ENCODE measurements at places on chromosomes 6 and 20.

- no peak for DNase-seq
Measured at GRCh38 chr6:30590509-30590908, 19.3 kb downstream of the ABCF1 start.

GRCh38 chr6:149373511-149373910, 26.6 kb upstream of the SUMO4 start:
- no peak for DNase-seq

- DNase-seq, result no peak
Measured at GRCh38 chr20:62304331-62305148, 1.7 kb downstream of the ADRM1 start.

GRCh38 chr6:45872827-45873365, 142.8 kb downstream of the CLIC5 start:
- no peak for DNase-seq

- DNase-seq, result no peak
Measured at GRCh38 chr20:34956041-34956458, 382 bp downstream of the MYH7B start.

GRCh38 chr6:154388803-154389202, 32.2 kb upstream of the IPCEF1 start:
- DNase-seq, result no peak

GRCh38 chr6:118252474-118252873, 295.6 kb upstream of the PLN start:
- no peak for DNase-seq

- DNase-seq, result no peak
Measured at GRCh38 chr6:107656883-107657282, 167.0 kb downstream of the SOBP start.

GRCh38 chr6:110875548-110876169, 1.1 kb downstream of the AMD1 start:
- DNase-seq, result peak; percentile 68

- DNase-seq, result no peak
Measured at GRCh38 chr6:143742955-143743255, 65.1 kb downstream of the PHACTR2 start.

DNA sequence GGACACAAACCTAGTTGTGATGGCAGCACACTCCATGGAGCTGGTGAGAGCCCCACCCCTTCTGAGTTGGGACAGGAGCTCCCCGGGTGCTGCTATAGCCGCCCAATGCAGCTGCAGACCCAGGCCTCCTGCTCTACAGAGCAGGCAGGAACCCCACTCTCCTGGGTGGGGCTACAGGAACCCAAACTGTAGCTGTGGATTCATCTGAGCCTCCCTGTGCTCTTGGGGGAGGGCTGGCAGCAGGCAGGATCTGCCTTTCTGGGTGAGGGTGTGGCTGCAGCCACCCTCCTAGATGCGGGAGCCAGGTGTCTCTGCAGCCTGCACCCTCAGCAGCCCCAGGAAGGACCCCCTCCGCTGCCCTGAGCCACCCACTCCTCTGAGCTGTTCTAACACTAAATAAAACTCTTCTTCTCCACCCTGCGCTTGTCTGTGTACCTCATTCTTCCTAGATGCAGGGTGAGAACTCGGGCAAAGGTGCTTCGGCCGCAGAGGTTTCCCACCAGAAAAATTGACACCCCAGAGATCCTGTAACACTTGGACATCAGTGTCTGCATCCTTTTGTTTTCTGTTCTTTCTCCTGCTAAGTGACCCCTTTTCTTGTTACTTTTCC, 55.2 kb upstream of the KIF13A start:
- DNase-seq, result no peak

GRCh38 chr20:20624914-20625313, 87.5 kb downstream of the RALGAPA2 start:
- DNase-seq, result no peak

DNA sequence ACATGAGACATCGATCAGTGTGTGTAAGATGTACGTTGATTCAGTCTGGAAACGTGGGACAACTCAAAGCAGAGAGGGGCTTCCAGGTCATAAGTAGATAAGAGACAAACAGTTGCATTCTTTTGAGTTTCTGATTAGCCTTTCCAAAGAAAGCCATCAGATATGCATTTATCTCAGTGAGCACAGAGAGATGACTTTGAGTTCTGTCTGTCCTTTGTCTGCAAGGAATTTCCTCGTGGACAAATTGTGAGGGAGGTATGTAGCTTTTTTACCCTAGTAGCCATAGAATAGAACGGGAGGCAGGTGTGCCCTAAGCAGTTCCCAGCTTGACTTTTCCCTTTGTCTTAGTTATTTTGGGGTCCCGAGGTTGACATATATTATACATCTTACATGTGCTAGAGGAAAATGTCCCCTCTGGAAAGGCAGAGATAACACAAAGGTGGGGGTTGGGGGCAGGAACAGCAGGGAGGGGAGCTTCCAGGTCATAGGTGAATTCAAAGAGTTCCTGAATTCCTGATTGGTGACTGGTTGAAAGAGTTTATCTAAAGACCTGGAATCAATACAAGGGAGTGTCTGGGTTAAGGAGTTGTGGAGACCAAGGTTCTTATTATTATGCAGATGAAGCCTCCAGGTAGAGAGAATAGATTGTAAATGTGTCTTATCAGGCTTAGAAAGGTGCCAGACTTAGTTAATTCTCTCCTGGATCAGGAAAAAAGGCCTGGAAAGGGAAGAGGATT, 237.0 kb downstream of the NFATC2 start:
- DNase-seq, result no peak

DNA sequence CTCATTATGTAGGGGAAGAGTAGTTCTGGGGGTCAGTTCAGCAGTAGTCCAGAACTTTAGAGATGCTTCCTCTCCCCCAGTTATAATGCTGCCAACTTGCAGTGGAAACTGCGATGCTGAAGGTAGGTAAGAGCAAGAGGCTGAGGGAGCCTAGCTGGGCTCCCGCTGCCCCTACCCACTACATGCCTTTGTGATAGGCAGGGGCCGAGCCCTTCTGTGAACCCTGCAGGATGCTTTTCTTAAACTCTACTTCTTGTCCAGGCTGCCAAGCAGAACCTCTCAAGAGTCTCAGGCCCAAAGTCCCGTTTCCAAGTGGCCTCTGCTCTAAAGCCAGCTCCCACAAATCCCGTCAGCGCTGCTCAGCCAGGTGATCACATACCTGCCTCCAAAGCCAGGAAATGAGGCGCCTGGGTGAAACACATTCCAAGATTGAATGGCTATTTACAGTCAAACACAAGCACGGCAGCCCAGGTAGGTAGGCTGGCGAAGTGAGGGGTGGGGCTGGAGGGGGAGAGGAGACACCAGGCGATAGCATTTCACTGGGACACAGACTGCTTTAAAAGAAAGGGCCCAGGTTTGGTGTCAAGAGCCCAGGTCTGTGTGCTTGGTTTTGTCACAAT, 150.7 kb downstream of the CD24 start:
- no peak for DNase-seq

DNA sequence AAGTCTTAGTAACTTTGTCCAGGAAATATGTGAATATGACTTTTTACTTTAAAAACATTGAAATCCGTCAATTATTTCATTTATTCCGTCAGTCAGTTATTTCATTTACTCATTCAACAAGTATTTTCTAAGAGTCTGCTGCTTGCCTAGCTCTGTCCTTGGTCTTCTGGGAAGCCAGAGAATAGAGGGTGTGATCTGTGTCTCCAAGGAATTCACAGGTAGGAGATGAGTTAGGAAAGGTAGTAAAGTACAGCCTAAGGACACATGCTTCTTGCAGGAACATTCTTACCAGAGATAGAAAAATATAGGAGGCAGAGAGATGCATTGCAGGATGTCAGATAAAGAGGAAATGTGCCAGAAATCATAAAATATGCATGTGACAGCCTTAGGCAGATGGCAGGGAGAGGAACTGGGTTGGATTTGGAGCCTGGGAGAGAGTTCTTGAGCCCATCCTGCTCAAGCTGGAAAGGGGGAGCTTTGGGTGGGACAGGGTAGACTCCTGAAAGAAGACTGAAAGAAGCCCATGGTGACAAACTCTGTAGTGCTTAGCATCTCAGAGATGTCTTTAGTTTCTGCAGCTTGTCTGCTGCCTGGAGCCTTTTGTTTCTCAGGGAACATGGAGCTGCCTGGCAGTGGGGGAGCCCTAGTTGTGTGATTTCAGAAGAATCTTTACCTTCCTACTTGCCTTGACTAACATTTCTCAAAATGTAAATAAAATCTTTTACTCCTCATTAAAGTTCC, 3.5 kb downstream of the SH3BGRL2 start:
- DNase-seq, result no peak

DNA sequence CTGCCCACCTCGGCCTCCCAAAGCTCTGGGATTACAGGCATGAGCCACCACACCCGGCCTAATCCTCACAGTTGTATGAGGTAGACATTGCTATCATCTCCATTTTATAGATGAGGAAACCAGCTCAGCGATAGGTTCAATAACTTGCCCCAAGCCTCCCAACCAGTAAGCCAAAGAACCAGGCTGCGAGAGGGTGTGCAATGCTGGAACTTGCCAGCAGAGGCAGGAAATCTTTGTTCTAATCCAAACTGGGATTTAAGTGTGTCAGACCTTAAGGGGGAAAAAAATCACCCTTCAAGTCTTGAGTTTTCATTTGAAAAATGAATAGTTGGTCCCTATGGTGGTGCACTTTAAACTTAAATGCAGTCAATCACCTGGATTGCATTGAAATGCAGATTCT, 20.1 kb upstream of the RNGTT start:
- no peak for DNase-seq

- no peak for DNase-seq
Measured at GRCh38 chr20:48246061-48246790, 460.9 kb upstream of the SULF2 start.

DNA sequence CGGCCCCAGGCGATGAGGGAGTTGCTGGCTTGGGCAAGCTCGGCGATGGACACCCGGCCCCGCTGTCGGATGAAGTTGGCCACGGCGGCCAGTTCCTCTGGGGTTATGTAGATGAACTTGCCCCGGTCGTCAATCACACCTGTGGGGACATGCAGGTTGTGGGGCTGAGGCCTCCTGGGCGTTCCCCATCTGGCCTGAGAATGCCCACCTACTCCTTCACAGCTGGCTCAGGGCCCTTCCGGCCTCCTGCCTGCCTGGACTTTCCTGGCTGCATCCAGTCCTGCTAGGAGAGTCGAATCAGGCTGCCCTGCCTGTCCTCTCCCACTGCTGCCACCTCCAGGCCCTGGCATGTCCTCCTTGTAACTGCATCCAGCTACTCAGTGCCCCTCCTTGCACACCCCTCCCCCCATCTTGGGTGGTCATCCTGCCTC, 13.8 kb downstream of the DDRGK1 start:
- DNase-seq, result no peak

- no peak for DNase-seq
Measured at GRCh38 chr6:2147766-2148448, 97.5 kb downstream of the GMDS start.

GRCh38 chr6:11055127-11055627, 11.1 kb upstream of the ELOVL2 start:
- no peak for DNase-seq

All from T-helper 22 cell (primary cell).